Keratinocyte (primary cell): ENCODE measurements at places on chromosomes 12 and 14. TPM values are rescaled to one million over a fixed set of nuclear protein-coding genes. Genes with fewer than 3 reads are reported as not detected.
A peak's percentile ranks its signal among the peaks of the same experiment; 100 is the strongest.

GRCh38 chr14:91911474-91912032 is 35.9 kb downstream of the FBLN5 start:
- DNase-seq, result no peak
- H3K27ac ChIP-seq, result no peak overlapping the region
- no peak overlapping the region for H3K4me3 ChIP-seq
- no peaks in the 10 kb centered on the region for H3K4me1 ChIP-seq
- no peaks in the 10 kb centered on the region for H3K27me3 ChIP-seq

DNA sequence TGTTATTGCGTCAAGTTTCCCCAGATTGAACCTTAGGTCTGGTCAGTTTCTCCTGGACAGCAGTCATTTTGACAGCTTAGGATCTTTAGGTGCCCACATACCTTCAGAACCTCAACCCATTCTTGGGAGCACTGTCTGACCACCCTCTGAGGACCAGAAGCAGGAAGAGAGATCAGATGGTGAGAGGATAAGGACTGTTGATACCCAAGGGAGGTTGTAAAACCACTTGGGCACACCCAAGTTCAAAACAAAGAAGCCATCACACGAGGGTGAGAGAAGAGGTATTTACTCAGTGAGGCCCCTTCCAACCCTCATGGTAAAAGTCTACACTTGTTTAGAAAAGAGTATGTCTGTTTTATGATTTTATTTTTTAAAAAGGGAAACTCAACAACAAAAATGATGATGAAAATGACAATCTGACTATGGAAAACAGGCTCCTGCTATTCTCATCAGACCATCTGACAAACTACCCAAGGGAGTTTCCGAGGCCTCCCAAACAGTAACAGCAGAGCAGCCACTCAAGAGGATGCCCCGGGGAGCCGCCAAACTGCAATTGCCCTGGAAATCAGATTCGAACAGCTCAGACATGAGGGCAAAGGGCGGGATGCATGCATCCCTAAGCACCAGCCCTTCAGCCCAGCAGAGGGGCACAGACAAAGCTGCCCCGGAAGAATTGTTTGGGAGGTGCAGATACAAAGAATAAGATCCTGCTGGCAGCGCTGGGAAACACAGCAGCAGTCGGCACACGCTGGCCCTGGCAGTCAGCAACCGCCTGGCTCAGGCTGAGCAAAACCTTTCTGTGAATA is 162.6 kb upstream of the PLEKHG7 start:
- H3K4me3 ChIP-seq, result no peak overlapping the region
- DNase-seq, result no peak
- no peaks in the 10 kb centered on the region for H3K27me3 ChIP-seq
- H3K27ac ChIP-seq, result no peak overlapping the region
- no peaks in the 10 kb centered on the region for H3K36me3 ChIP-seq

GRCh38 chr12:124938108-124938507 is 23.7 kb upstream of the UBC start:
- no peaks in the 10 kb centered on the region for H3K36me3 ChIP-seq
- peak overlapping the region; percentile 81 for H3K4me3 ChIP-seq
- H3K27ac ChIP-seq, result peak overlapping the region; percentile 96
- no peak for DNase-seq

- H3K27me3 ChIP-seq, result no peaks in the 10 kb centered on the region
- H3K27ac ChIP-seq, result no peak overlapping the region
- H3K4me1 ChIP-seq, result peaks cover 15% of the 10 kb centered on the region
- no peaks in the 10 kb centered on the region for H3K36me3 ChIP-seq
- no peak overlapping the region for H3K4me3 ChIP-seq
Observed at GRCh38 chr12:104738331-104738730, 219.8 kb downstream of the SLC41A2 start.

GRCh38 chr12:25689996-25690501 is 137.0 kb upstream of the LMNTD1 start:
- H3K27ac ChIP-seq, result no peak overlapping the region
- H3K36me3 ChIP-seq, result no peaks in the 10 kb centered on the region
- H3K27me3 ChIP-seq, result no peaks in the 10 kb centered on the region
- no peak overlapping the region for H3K4me3 ChIP-seq

DNA sequence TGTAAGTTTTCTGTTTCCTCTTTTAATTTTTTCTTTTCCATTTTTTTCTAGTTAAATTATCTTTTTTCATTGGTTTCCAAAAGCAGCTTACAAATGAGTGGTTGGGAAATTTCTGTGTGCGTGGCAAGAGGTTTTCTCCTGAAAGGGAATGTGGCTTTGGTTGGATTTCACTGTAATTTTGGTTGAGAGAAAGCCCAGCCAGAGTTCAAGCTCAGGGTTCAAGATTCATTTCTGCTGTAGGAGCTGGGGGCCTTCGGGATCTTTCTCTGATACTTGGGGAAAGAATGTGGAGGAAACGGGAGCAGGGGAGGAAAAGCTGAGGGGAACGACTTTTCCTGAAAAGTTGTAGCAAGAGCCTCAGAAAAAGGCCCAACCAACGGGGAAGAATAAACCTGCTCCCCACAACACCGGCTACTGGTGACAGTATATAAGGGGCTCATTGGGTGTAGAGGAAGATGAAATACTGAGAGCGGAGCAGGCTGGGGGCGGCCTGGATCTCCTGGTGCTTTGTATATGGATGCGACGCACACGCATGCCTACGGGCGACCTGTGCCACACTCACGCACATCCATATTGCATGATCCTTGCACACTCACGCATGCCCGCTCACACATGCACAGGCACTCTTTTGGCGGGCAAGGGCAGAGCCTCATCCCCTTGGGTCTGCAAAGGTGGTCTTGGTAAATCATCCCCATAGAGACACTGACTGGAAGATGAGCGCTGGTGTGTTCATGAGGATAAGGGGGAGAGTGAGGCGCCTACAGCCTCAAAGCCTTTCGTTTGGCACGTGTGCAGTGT is 1.9 kb downstream of the HOXC10 start:
- DNase-seq, result no peak
- peak overlapping the region; percentile 83 for H3K27ac ChIP-seq
- peak overlapping the region; percentile 90 for H3K4me3 ChIP-seq
- H3K27me3 ChIP-seq, result no peaks in the 10 kb centered on the region
- H3K36me3 ChIP-seq, result peaks cover 2% of the 10 kb centered on the region

DNA sequence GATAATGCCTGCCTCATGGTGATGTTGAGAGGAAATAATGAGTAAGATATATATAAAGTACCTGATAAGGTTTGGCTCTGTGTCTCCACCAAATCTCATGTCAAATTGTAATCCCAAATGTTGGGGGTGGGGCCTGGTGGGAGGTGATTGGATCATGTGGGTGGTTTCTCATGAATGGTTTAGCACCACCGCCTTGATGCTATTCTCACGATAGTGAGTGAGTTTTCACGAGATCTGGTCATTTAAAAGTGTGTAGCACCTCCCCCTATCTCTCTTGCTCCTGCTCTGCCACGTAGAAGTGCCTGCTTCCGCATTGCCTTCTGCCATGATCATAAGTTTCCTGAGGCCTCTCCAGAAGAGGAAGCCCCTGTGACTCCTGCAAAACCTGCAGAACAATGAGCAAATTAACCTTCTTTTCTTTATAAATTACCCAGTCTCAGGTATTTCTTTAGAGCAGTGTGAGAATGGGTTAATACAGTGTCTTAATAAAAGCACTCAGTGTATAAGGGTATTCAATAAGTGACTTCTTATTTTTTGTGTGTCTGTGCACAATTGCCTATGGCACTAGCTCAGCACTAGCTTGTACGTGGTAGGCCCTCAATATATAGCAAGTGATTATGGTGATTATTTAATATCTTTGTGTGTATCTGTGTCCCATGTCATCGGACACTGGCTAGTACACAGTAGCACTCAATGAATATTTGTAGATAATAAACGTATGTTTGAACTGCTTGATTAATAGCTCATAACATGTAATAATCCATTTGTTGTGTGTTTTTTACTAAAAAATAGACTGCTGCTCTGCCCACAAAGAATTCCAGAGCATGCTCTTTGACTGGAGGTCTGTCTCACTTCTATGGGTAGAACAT is 138.1 kb upstream of the LMNTD1 start:
- no peak for DNase-seq
- no peaks in the 10 kb centered on the region for H3K36me3 ChIP-seq
- no peaks in the 10 kb centered on the region for H3K27me3 ChIP-seq
- peaks cover 5% of the 10 kb centered on the region for H3K4me1 ChIP-seq
- H3K4me3 ChIP-seq, result no peak overlapping the region

DNA sequence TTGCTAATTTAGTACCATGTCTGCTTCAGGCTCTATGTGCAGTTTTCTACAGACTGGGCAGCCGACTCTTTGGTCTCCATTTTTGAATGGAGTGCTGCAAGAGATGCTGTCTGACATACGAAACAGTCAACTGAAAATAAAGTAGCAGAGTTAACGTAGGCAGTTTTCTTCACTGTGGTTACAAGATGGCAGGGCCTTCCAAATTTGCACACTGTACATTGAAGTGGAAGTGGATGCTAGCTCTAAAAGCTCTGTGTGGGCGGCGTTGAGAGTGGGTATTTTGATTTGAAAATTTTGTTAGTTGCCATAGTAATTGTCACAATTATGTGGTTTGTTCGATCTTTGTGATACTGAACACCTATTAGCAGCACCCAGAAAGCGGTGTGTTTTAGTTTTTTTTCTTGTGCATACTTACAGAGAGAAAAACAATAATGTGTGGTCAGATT is 154.9 kb upstream of the ATP2B1 start:
- H3K27ac ChIP-seq, result no peak overlapping the region
- no peaks in the 10 kb centered on the region for H3K36me3 ChIP-seq
- no peak for DNase-seq
- no peak overlapping the region for H3K4me3 ChIP-seq
- no peaks in the 10 kb centered on the region for H3K27me3 ChIP-seq

- peak overlapping the region; percentile 43 for H3K4me3 ChIP-seq
- H3K27me3 ChIP-seq, result no peaks in the 10 kb centered on the region
- H3K27ac ChIP-seq, result peak overlapping the region; percentile 48
- H3K36me3 ChIP-seq, result no peaks in the 10 kb centered on the region
- DNase-seq, result no peak
Observed at GRCh38 chr12:71688961-71689570, 3.2 kb downstream of the TMEM19 start.

- DNase-seq, result peak; percentile 100
- H3K27me3 ChIP-seq, result no peaks in the 10 kb centered on the region
- peak overlapping the region; percentile 91 for H3K27ac ChIP-seq
- no peak overlapping the region for H3K4me3 ChIP-seq
- H3K4me1 ChIP-seq, result peaks cover 33% of the 10 kb centered on the region
Observed at GRCh38 chr12:31749024-31749704, 20.3 kb upstream of the AMN1 start.

GRCh38 chr14:81382517-81383225 is 17.5 kb downstream of the STON2 start:
- peak overlapping the region; percentile 34 for H3K4me3 ChIP-seq
- DNase-seq, result no peak
- peak overlapping the region; percentile 54 for H3K27ac ChIP-seq

GRCh38 chr12:9762369-9762768 is 1.7 kb upstream of the CD69 start:
- H3K36me3 ChIP-seq, result no peaks in the 10 kb centered on the region
- no peak for DNase-seq
- H3K4me3 ChIP-seq, result no peak overlapping the region
- no peaks in the 10 kb centered on the region for H3K4me1 ChIP-seq
- H3K27ac ChIP-seq, result no peak overlapping the region
- H3K27me3 ChIP-seq, result no peaks in the 10 kb centered on the region

DNA sequence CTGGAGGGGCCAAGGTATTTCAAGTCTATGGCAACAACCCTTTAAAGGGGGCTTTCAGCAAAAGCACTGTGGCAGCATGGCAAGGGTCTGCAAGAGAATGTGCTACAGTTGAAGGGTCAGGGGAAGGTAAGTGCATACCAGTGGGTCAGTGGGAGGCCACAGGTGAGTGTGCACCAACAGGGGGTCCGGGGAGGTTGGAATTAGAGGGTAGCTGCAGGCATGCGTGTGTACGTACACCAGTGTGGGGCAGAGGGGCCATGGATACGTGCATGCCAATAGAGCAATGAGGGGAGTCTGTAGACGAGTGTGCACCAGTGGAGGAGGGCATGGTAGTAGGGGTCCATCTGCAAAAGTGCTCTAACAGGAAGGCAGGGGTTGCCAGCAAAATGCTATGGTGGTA is 448.9 kb downstream of the NAV3 start:
- H3K36me3 ChIP-seq, result no peaks in the 10 kb centered on the region
- H3K4me3 ChIP-seq, result no peak overlapping the region
- H3K27me3 ChIP-seq, result no peaks in the 10 kb centered on the region
- no peak for DNase-seq
- H3K27ac ChIP-seq, result no peak overlapping the region

- H3K27me3 ChIP-seq, result peaks cover 7% of the 10 kb centered on the region
- no peak overlapping the region for H3K4me3 ChIP-seq
- peaks cover 10% of the 10 kb centered on the region for H3K4me1 ChIP-seq
Observed at GRCh38 chr14:22794551-22794951, 20.7 kb downstream of the SLC7A7 start.

DNA sequence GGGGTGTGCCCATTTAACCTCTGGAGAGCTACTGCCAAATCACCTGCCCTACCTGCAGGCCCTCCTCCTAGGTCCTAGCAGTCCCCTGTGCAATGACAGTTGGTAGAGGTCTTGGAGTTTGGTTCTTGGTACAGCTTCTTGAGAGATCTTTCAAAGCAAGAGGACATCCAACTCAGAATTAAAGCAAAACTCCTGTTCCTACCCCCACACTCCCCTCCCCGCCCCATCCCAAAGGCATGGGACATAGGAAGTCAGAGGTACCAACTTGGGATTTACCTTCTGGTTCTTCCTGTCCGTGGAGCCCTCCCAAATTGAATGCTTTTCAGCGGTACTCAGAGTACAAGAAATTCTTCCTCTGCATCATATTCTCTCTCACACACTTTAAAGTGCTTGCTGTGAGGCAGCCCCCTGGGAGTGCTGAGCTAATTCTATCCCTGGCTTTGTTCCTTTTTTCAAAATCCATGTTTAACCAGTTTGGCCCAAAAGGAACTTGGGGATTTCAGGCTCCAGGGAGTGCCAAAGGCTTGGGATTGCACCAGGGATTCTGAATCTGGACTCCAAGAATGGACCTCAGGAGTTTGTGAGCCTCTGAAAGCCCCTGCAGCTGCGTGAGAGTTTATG is 40.8 kb downstream of the GALNT16 start:
- H3K27ac ChIP-seq, result no peak overlapping the region
- no peaks in the 10 kb centered on the region for H3K4me1 ChIP-seq
- H3K27me3 ChIP-seq, result peaks cover 24% of the 10 kb centered on the region
- H3K36me3 ChIP-seq, result no peaks in the 10 kb centered on the region

Gene SYCP3
- polyA plus RNA-seq, result 0.09 to 0.16 TPM (median 0.13 TPM) in 3 replicates

Gene OTOGL
- polyA plus RNA-seq, result 0.01 to 0.08 TPM (median 0.01 TPM) in 3 replicates
